Kidney (tissue), 22 donors: ENCODE measurements at places on chromosomes 5 and 9. TPM values are rescaled to one million over a fixed set of nuclear protein-coding genes. Genes with fewer than 3 reads are reported as not detected.

- no peak for DNase-seq
Measured at GRCh38 chr5:33235824-33236223, 204.9 kb upstream of the TARS1 start.

DNA sequence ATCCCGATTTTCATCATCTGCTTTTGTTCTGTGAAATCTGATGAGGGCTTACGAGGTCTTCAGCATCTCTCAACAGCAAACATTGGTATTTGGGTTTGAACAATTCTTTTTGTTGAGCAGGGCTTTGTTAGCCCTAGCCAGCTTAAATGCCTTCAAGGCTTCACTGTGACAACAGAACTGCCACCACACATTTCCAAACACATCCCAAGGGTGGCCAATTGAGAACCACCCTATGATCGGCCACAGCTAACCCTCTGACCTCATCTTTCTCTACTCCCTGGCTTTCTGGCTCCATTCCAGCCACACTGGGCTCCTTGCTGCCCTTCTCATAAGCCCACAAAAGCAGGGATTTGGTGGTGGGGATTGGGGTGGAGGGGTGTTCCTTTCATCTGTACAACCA lies 17.6 kb downstream of the MTX3 start:
- no peak for DNase-seq

GRCh38 chr5:174951151-174951780 lies 226.9 kb downstream of the MSX2 start:
- DNase-seq, result peak; percentile 82

GRCh38 chr5:75457691-75458090 lies 53.7 kb downstream of the CERT1 start:
- no peak for DNase-seq

DNA sequence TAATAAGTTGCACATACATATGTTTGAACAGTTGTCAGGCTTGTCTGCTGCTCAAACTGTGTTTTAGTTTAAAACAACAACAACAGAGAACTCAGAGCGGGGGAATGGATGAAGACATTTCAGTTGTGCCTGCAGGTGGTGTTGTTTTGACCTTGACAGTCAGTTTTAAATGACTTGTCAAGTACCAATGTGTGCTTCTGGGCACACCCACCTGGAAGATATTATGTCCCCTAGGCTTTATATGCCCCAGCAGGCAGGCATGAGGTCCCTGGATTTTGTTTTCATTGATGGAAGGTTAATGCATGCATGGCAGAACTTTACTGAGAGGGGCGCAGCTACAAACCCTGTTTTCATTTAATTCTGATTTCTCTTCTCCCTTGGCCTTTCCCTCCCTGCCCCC lies 84.6 kb downstream of the AOPEP start:
- no peak for DNase-seq

- no peak for DNase-seq
Measured at GRCh38 chr5:143059355-143059754, 289.2 kb downstream of the ARHGAP26 start.

- peak; percentile 46 for DNase-seq
Measured at GRCh38 chr5:55483885-55484284, 50.9 kb downstream of the PLPP1 start.

- no peak for DNase-seq
Measured at GRCh38 chr5:174082286-174082685, 36.8 kb downstream of the NSG2 start.

DNA sequence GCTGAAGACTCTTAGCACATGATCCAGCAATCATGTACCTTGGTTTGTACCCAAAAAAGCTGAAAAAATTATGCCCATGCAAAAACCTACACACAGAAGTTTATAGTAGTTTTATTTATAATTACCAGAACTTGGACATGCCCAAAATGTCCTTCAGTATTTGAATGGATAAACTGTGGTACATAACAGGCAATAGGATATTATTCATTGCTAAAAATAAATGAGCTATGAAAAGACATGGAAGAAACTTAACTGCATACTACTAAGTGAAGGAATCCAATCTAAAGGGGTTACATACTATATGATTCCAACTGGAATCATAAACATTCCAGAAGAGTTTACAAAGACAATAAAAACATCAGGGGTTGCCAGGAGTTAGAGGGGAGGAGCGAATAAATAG lies 25.6 kb downstream of the FBXL17 start:
- DNase-seq, result no peak

GRCh38 chr5:132417889-132418485 lies 48.5 kb downstream of the SLC22A5 start:
- DNase-seq, result no peak

DNA sequence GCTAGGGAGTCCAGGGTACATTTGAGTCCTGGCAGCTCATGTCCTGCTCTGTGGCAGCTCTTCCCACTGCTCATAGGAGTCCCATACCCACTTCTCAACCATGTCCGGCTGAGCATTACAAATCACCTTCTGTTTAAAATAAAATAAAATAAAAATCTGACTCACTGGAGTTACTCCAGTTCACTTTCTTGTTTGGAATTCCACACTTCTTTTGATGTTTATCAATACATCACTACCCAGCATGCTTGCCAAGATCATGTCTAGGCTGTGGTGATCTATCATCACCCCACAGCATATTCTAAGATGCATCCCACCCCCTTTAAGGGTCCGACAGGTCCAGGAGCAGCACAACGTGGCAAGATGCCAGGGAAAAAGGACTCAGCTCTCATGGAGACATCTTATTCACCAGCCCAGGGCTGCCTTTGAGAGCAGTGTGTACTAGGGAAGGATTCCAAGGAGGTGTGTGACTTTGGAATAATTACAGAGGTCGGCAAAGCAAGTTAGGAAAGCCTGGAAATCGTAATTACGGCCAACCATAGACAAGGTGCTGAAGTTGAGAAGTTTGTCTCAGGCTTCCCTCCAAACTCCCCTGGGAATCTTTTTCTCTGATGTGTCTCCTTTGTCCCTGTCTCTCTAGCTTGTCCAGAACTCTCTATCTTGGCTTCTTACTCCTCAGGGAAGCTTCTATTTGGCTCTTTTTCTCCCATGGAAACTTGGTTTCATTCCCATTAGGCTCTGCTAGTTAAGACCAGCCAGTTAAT lies 111.4 kb upstream of the SLC1A3 start:
- DNase-seq, result peak; percentile 39

DNA sequence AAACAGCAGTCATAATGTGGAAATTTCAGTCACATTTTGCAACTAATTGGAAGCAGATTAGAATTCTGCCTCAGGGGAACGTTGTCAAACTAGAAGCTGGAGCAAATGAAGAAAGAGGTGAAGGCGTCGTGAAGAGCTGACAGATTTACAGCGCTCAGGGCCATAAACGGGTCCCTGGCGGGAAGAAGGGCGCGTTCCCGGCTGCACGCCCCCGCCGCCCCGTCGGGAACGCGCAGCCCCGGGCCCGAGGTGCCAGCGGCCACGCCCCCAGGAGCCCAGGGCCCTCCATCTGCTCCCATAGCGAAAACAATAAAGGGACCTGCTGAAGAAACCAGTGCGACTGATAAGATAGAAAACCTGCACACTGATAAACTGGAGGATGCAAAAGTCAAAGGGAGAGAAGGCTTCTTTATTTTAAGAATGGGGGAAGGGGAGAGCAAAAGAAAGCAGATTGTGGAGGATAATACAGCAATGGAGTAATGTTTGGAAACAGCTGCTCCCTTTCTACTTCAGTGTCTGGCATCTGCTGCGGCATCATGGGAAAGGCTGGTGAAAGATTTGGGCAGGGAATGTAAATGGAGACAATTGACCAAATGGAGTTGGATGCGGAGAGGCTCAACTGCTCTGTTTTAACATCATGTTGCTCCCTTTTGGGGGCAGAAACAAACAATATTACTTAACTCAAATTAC lies 11.1 kb downstream of the ZNF608 start:
- DNase-seq, result peak; percentile 82

GRCh38 chr9:4831119-4831518 lies 38.4 kb downstream of the RCL1 start:
- no peak for DNase-seq

Gene GRM6
- not detected for total RNA-seq

GRCh38 chr5:128213340-128213739 lies 129.8 kb downstream of the SLC12A2 start:
- peak; percentile 85 for DNase-seq

DNA sequence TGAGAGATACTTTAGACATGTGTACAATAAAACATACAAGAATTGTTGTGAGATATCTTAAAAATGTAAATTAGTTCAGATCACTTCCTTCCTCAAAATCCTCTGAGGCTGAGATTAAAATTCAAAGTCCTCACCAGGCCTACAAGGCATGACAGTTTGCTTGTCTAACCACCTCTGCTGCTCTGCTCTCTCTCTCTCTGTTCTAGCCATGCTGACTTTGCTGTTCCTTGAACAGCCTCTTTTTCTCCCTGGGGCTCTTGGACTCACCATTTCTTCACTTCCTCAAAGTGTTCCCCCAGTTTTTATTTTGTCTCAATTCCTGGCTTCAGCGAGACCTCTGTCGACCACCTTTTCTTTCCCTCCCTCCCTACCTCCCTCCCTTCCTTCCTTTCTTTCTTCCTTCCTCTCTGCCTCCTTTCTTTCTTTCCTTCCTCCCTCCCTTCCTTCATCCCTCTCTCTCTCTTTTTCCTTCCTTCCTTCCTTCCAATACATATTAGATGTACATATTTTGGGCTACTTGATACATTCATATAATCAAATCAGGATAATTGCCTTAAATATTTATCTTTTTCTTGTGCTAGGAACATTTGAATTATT lies 27.0 kb downstream of the CATSPER3 start:
- DNase-seq, result no peak

DNA sequence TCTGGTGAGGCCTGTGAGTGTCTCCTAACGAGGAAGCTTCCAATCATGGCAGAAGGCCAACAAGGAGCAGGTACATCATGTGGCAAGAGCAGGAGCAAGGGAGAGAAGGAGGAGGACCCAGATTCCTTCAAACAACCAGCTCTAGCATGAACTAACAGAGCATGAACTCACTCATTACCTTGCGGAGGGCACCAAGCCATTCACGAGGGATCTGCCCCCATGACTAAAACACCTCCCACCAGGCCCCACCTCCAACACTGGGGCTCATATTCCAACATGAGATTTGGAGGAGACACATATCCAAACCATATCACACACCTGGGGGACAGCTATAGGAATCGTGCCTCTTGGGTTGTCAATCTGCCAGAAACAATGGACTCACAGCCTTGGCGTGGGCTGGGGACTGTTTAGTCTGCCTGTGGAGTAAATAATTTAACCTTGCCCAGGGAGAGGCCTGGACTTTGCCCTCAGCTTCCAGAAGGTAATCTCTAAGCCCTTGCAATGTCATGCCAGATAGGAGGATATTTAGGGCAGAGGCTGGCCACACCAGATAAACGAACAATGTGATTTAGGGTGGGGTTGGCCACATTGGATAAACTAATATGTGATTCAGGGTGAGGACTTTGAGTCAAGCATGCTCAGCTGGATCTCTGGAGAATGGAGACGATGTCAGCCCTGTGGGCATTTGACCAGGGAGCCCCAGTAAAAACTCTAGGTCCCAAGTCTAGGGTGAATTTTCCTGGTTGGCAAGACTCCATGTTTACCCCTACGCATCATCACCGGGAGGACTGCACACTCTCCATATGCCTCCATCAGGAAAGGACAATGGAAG lies 13.6 kb upstream of the VDAC1 start:
- no peak for DNase-seq

Gene IFNA10
- total RNA-seq, result not detected

- DNase-seq, result no peak
Measured at GRCh38 chr5:13624283-13625074, 320.0 kb downstream of the DNAH5 start.

DNA sequence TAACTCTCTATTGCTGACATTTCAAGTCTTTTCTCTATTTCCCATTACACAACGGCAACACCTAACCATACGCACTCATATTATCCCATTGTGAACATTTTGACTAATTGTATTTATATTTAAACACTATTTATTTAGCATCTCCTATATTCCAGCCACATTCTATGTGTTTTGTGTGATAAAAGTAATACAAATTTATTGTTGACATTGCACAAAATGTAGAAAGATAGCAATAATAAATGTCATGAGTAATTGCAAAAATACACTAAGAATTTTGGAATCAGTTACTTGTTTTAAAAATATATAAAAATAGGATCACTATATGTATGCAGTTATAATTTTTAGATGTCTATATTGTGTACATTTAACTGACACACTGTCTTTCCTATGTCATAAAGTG lies 413.0 kb upstream of the PTPRD start:
- no peak for DNase-seq

DNA sequence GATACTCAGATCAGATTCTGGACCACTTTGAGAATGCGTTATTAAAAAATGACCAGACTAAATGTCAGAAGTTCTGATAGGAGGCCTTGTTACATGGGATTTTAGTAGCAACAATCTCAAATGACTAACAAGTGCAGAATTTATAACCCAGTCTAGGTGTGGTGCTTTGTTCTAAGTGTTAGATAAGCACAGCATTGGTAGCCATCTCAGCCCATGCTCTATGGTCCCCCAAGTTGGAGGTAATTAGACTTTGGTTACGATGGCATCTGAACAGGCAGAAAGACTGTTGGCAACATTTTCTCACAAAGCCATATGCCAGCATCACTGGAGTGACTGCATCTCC lies 140.4 kb upstream of the RPS23 start:
- no peak for DNase-seq

GRCh38 chr5:53178830-53179229 lies 69.3 kb upstream of the MOCS2 start:
- no peak for DNase-seq

Gene CNTNAP3
- 7.1 TPM for total RNA-seq

DNA sequence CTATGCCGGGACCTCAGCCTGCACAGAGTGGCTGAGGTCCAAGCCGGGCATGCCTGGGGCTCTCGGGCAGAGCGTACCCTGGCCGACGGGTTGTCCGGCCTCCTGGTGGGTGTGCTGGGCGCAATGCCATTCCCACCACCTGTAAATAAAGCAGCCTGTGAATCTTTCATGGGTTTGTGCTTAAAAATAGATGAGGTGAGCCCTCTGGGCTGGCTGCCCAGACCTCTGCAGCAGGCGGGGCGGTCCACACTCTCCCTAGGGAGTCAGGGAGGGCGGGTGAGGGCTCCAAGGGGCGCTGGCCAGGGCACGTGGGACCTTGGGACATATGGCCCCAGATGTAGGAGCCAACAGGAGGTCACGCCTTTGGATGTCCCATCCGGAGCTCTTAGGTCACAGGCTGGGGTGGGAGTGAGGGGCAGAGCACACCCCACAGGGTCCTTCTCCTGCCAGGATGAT lies 3.6 kb upstream of the AGPAT2 start:
- DNase-seq, result no peak

Gene PKN3
- 14.7 TPM for total RNA-seq

Gene ITGA1
- 65.6 TPM for total RNA-seq

Gene RICTOR
- 43.8 TPM for total RNA-seq

DNA sequence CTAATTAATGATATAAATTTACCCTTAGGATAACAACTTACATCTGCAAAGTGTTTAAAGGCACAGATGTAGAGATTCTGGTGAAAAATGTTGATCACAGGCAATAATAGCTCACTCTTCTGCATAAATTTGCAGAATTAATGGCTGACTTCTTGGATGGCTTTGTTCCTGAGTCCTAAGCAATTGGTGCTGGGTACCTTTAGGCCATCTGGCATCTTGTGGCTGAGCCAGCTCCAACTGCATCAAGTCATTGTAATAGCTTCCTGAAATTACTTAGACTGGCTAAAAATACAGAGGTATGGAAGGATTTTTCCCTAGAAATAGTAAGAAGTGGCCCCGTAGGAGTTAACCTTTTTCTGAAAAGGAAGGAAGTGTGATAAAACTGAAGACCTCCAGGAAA lies 118.3 kb upstream of the MINAR2 start:
- DNase-seq, result no peak
